ENCODE measurements at places on chromosomes 12 and 14. TPM values are rescaled to one million over a fixed set of nuclear protein-coding genes. Genes with fewer than 3 reads are reported as not detected.

GRCh38 chr14:77488558-77488957 is 10.1 kb downstream of the ISM2 start:
- H3K4me3 ChIP-seq: no peak overlapping the region
- no peaks in the 10 kb centered on the region for H3K4me1 ChIP-seq
- no peak overlapping the region for H3K27ac ChIP-seq
- no peaks in the 10 kb centered on the region for H3K36me3 ChIP-seq
- H3K27me3 ChIP-seq: no peaks in the 10 kb centered on the region
- no peak for DNase-seq

TSHR gene
- not detected for total RNA-seq

LPAR5 gene
- 0.49 TPM for total RNA-seq

CFAP54 gene
- total RNA-seq: not detected

DNA sequence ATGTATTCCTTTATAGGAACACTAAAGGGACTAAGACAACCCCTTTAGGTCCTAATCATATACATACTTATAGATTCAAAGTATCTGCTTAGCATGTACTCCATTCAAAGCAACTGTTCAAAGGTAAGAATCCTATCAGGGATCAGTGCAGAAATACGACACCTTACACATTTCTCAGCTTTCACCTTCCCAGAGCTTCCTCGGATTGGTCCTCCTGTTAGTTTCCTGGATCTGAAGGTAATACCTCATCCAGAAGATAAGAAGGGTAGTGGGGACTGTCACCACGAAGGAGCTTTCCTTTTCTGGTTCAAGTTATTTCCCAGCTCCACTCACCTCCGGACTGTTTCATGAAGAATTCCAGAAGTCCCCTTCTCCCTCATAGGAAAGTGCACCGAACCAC is 38.0 kb downstream of the RCOR1 start:
- H3K4me3 ChIP-seq: no peak overlapping the region
- H3K27ac ChIP-seq: no peak overlapping the region
- H3K27me3 ChIP-seq: no peaks in the 10 kb centered on the region
- no peaks in the 10 kb centered on the region for H3K36me3 ChIP-seq
- DNase-seq: no peak

DNA sequence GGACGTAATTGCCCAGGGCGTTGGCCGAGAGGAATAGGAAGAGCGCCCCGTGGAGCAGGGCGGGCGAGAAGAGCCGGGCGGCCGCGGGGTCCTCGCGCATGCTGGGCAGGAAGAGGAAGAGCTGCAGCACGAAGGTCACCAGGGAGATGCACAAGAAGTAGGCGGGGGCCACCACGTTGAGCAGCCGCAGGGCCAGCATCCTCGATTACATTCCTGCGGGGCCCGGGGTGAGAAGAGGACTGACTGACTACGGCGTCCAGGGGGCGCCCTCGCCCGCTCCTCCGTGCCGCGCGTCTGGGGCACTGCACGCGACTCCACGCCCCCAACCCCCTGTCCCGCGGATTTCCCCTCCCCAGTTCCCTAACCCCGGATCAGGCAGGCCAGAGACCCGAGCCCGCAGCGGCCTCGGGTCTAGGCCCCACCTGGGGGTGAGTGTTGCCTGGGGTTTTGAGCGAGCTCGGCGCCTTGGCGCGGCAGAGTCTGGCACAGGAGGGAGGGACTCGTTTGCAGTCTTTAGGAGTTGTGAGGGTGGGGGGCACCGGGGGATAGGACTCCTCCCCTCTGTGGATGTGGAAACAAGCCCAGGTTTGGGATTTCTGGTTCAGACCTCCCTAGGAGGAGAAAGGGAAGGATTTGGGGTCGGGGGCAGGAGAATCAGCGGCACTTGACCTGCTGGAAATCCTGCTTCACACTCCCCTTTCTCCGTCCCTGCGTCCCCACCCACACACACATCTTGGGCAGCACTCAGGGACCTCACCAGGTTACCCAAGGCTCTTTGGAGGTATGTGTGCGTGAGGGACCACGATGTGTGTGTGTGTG is 1.8 kb downstream of the ZDHHC22 start:
- no peaks in the 10 kb centered on the region for H3K36me3 ChIP-seq
- no peak overlapping the region for H3K27ac ChIP-seq
- H3K27me3 ChIP-seq: peaks cover 52% of the 10 kb centered on the region
- H3K4me1 ChIP-seq: peaks cover 10% of the 10 kb centered on the region
- DNase-seq: no peak
